ENCODE measurements at places on chromosomes 16 and 17.

- no peak for DNase-seq
Observed at GRCh38 chr17:34051046-34051445, 204.0 kb upstream of the CCL2 start.

GRCh38 chr17:80264205-80265075 is 3.8 kb downstream of the RNF213 start:
- DNase-seq = no peak

GRCh38 chr16:50155925-50156324 is 2.8 kb downstream of the TENT4B start:
- DNase-seq = no peak

GRCh38 chr17:66526827-66527226 is 224.4 kb downstream of the PRKCA start:
- no peak for DNase-seq

DNA sequence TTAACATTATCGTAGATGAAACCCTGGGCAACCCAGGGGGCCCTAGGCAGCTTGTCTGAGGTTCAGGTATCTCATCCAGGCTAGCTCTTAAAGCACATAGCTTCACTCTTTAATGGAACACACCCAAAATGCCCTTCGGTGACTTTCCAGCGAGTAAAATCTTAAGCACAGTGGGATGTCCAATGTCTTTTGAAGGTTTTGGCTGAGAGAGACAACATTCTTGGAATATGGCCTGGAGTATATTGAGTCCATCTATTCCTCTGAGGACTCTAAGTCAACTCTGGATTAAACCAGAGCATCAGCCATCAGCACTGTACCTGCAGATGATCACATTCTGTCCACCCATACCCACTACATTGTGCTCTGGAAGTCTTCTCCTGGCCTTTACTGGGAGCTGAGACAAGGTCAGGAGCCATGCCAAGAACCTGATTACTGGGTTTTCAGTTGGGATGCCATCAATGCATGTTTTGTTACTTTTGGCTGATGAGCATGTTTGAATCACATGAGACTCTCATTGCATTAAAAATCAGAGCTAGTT is 63.4 kb upstream of the CDH11 start:
- no peak for DNase-seq

GRCh38 chr17:10735251-10735650 is 5.4 kb upstream of the TMEM220 start:
- no peak for DNase-seq

DNA sequence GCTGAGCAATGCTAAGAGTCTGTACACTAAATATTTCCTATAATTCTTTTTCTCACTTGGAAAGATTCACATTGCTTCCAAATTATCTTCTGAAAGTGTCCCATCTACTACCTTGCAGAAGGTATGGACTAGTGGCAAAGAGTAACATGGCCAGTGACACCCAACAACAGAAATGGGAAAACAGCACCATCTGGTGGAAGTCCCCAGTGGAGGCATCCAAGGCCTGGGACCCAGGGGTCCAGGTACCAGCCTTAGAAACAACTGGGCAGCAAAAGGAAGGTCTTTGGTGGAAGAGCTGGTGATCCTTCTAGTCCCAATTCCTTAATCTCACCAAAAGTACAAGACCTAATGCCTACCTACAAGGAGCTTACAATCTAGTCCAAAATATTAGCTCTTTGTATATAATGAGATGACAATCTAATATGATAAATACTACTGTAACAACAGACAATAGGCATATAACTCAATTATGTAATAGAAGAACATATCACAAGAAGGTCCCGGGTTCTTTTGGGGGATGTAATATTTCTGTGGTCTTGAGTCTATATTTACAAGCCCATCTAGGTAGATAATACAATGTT is 55.3 kb downstream of the SKAP1 start:
- DNase-seq = peak; percentile 25

- no peak for DNase-seq
Observed at GRCh38 chr17:64470625-64471024, 21.7 kb downstream of the MILR1 start.

GRCh38 chr16:19367335-19367734 is 50.3 kb upstream of the TMC5 start:
- DNase-seq = no peak

DNA sequence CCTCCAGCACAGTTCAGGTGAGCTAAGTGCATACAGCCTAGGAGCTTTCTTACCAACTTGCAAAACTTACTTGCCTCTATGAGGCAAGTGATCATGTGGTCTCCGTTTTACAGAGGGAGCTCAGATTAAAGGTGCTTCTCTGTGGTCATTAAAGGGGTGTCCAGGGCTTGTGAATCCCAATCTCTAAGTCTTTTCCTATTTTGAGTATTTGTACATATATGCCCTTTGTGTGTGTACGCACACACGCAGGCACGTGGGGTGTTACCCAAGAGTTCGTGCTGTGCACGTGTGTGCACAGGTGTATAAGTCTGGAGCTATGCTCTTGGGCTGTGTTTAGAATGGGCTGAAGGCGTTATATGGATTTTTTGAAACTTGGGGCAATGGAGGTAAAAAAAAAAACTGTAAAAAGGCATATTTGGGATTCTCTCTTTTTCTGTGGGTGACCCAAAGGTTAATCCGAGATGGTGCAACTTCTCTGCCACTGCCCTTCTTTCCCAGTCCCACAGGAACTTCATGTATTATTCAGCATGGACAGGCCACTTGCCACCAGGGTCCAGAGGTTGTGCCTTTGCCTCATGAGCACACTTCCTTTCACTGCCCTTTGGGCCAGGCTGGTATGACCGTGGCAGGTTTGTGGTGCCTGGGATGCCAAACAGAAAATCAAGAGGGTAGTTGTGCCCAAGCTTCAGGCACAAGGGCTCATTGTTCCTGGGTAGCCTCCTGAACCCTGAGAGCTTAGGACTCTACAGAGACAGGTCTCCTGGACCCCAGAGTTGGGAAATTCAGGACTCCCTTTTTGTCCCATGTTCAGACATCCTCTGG is 1.5 kb downstream of the ABCC3 start:
- no peak for DNase-seq

DNA sequence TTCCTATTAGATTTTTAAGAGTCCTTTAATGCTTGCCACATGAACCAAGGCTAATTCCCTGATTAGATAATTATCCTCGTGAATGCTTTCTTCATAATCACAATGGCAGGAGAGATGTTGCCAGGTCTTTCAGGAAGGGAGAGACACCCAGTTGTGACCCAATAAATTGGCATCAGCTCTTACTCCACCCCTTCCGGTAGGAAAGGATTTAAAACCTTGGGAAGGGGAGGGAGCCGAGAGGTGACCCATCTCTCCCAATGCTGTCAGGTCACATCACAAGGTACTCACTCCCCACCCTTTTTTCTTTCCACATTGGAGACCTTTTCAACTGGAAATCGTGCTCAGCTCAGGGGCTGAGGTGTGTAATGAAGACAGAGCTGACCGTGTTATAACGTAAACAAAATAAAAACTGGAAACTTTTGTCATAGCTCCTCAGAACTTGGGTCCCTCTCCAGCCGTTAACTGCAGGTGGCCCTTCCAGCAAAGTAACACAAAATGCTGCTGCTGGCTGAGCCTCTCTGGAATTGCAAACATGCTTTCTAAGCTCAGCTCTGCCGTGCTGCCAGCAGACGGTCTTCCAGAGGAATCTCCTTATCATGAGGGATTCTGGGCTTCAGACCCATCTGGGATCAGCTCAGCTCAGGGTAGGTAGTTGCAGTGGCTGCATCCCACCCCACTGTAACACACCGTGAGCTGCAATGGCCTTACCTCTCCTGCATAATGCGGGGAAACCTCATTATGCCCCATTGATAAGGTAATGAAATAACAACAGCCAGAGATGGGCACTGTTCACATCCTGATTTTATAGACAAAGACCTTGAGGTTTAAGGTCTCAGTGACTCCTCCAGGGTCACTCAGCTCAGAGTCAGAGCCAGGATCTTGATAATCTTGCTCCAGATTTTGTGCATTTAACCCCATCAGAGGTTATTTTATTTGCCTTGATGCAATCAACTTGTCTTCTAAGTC is 15.6 kb downstream of the TMEM100 start:
- no peak for DNase-seq

GRCh38 chr17:62671553-62671952 is 44.1 kb downstream of the MRC2 start:
- DNase-seq = no peak

- DNase-seq = no peak
Observed at GRCh38 chr16:22328081-22328725, 31.0 kb downstream of the POLR3E start.

Data from A172 (cell line).